ENCODE measurements at places on chromosomes 1 and 21.

- DNase-seq: no peak
These were observed 42.2 kb downstream of the DISC1 start for GRCh38 chr1:231668826-231669225.

- no peak for DNase-seq
These were observed 29.6 kb upstream of the SLC6A9 start for GRCh38 chr1:44060830-44061267.

GRCh38 chr1:70685300-70686286, 274.5 kb downstream of the CTH start:
- DNase-seq: no peak

DNA sequence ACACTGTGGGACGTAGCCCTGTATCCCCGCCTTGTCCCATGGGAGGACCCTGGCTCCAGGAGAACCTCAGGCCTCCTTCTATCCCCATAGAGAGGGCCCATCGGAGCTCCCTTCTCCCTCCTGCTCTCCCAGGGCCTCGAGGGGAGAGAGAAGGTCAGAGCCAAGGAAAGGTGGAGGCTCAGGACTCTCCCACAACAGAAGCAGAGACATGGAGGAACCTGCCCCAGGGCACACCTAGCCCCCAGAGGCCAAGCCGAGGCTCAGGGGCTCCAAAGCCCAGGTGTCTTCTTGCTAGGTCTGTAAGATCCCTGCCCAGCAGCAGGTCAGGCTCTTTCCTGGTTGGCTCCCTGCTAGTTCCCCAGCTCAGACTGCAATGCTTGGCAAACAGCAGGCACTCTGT, 34.4 kb upstream of the ARF1 start:
- no peak for DNase-seq

- DNase-seq: no peak
These were observed at the start of gene KCNA2 for GRCh38 chr1:110605901-110606656. TSS of gene KCNA2 (minus strand) at chr1:110606358. CDS start at chr1:110604782, 1,576 bp downstream.

- no peak for DNase-seq
These were observed 213.1 kb downstream of the HHAT start for GRCh38 chr1:210541680-210542358.

- DNase-seq: no peak
These were observed 835 bp downstream of the CCDC30 start for GRCh38 chr1:42463921-42464320.

DNA sequence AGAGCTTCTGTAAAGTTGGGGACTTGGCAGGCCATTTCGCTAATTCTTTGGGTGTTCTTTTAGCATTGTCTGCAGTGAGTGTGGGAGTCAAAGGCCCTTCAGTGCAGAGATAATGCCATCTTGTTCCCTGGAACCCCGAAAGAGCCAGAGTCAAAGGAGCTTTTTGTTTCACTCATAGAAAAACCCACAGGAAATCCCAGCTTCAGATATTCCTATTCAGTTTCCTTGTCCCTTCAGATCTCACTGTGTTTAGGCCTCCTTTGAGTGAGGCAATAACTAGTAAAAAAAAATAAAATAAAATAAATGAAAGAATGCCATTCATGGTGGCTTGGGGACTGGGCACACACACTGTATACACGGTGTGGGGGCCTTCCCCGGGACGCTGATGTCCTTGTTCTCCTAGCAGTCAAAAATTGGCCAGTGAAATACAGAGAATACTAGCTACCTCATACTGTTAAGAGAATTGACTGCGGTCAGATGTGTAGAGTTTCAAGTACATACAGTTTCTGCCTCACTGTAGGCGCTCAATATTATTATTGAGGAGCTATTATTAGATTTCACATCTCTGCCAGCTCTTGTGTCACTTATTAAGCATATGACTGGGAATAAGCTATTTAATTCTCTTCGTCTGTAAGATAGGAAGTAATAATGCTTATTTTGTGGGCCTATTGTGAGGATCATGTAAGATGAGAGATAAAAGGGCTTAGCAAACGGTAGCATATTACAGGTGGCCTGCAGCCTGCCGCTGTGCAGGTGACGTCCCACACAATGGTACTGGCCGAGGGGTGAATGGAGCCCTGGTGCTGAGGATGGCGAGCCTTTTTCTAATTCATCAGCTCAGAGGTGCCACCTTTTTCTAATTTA, 16.7 kb downstream of the DISC1 start:
- DNase-seq: no peak

DNA sequence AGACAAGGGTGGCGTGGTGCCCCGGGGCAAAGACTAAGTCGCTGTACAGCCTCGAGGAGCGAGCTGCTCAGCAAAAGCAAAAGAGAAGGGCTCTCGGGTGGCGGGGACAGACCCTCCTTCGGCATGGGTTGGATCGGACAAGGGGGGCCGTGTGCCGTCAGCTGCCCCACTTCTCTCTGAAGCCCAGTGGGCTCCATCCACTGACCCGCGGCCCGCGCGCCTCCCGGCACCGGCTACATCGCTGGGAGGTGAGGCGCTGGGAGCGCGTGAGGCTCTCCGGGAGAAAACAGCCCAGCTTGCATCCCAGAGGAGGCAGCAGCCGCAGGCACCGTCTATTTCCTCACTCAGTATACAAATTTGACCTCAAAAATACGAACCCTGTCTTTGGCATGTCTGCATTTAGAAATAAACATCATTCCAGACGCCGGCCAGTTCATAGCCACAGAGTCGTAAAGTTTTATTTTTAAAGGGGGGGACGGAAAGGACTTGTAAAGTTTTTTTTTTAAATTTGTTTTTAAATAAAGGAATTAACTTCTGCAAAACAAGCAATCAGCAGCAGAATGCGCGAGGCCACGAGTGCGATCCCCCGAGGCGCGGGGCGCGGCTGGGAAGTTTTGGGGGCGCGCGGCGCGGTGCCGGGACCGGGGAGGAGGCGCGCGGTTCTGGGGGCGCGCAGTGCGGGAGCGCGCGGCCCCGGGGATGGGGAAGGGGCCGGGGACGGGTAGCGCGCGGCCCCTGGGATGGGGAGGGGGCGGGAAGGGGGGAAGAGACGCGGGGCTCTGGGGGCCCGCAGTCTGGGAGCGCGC, 689 bp upstream of the GPR137B start:
- no peak for DNase-seq

Data from activated naive CD4-positive, alpha-beta T cell (primary cell).